ENCODE measurements at places on chromosomes 12 and 14. TPM values are rescaled to one million over a fixed set of nuclear protein-coding genes. Genes with fewer than 3 reads are reported as not detected.

DNA sequence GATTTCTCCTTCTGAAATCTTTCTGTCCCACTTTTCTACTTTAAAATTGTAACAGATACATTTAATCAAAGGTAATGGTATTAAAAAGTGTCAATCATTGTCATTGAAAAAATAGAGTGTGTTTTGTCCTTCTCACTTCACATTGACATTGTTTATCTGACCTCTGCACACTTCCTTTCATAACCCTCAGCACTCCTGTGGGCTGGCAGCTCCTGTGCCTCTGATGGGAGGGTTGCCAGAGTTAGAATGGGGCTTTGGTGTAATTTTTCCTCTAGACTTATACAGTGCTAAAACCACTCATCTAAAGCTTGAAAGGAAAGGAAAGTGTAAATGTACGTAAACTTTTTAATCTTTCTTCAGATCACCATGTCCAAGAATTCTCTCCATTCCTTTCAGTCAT, 23.7 kb downstream of the KCNA1 start:
- H3K4me3 ChIP-seq, result no peak overlapping the region
- H3K36me3 ChIP-seq, result no peaks in the 10 kb centered on the region
- no peaks in the 10 kb centered on the region for H3K4me1 ChIP-seq
- H3K27me3 ChIP-seq, result no peaks in the 10 kb centered on the region

GRCh38 chr12:102682366-102683289, 202.3 kb upstream of the IGF1 start:
- H3K27me3 ChIP-seq, result no peaks in the 10 kb centered on the region
- H3K27ac ChIP-seq, result no peak overlapping the region
- H3K4me1 ChIP-seq, result no peaks in the 10 kb centered on the region
- H3K4me3 ChIP-seq, result no peak overlapping the region
- no peaks in the 10 kb centered on the region for H3K36me3 ChIP-seq
- DNase-seq, result no peak

DNA sequence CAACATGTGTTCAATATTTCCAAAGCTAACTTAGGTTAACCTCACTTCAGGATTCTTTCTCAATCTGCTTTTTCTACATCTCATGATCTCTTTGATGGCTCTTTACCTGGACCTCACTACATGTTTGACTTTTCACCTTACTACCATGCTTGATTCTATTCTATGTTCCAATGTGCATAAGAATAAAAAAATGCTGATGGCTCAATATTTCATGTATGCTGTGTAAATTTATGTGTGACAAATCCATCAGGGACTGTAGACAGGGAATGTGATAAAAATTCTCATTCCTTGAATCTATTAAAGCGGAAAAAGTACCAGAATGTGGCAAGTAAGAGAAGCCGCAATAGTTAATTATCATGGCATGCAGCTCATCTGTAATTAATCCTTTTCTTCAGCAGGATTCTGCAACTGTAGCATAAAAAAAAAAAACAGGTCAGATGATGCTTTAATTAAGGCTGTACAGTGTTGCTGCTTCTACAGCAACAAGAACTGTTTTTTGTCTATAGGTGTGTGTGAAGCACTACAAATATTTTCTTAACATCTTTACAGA, 276.9 kb upstream of the PRKD1 start:
- H3K4me3 ChIP-seq, result no peak overlapping the region
- H3K4me1 ChIP-seq, result no peaks in the 10 kb centered on the region

DNA sequence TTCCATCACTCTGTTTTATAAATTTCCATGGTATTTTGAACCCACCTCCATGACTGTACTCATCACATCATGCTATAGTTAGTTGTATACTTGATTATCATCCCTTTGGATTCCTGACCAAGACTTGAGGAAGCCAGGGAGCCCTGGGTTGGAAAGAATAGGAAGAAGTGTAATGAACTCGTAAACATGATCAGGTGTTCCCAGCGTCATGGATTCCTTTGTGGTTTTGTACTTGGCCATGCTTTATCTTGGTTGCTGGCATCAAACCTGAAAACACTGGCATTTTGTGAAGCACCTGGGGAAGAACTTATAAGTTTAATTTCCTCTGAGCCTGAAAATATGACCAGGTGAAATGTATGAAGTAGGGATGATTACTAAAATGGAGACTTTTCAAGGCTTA, 76.4 kb downstream of the CHST11 start:
- no peaks in the 10 kb centered on the region for H3K27me3 ChIP-seq
- H3K27ac ChIP-seq, result no peak overlapping the region
- H3K4me1 ChIP-seq, result no peaks in the 10 kb centered on the region

- DNase-seq, result no peak
- H3K4me3 ChIP-seq, result no peak overlapping the region
- no peaks in the 10 kb centered on the region for H3K27me3 ChIP-seq
Observed at GRCh38 chr12:51890511-51891171, 2.7 kb downstream of the ANKRD33 start.

GRCh38 chr14:85519661-85520305, 10.2 kb upstream of the FLRT2 start:
- no peaks in the 10 kb centered on the region for H3K4me1 ChIP-seq
- no peak overlapping the region for H3K4me3 ChIP-seq
- no peak overlapping the region for H3K27ac ChIP-seq
- no peaks in the 10 kb centered on the region for H3K27me3 ChIP-seq

- no peaks in the 10 kb centered on the region for H3K36me3 ChIP-seq
- no peaks in the 10 kb centered on the region for H3K27me3 ChIP-seq
- no peak overlapping the region for H3K27ac ChIP-seq
Observed at GRCh38 chr12:16218934-16219751, 58.3 kb downstream of the SLC15A5 start.

DNA sequence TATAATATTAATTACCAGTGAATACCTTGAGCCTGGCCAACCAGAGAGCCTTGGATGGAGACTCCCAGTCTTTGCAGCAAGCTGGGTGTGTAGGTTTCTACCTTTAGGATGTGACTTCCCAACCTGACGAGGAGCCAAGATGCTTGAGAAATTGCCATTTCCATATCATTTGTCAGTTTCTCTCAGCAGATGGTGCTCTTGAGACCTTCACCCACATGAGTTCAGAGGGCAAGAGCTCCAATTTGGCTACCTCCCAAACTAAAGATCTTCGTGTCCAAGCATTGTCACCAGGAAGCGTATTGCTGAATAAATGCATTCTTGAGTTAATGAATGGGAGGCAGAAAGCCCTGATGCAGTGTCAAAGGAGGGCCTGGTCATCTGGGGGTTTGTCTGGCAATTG, 106.4 kb upstream of the TBX5 start:
- no peak overlapping the region for H3K27ac ChIP-seq
- H3K27me3 ChIP-seq, result no peaks in the 10 kb centered on the region
- H3K4me3 ChIP-seq, result no peak overlapping the region
- DNase-seq, result no peak
- no peaks in the 10 kb centered on the region for H3K36me3 ChIP-seq
- H3K4me1 ChIP-seq, result no peaks in the 10 kb centered on the region

DNA sequence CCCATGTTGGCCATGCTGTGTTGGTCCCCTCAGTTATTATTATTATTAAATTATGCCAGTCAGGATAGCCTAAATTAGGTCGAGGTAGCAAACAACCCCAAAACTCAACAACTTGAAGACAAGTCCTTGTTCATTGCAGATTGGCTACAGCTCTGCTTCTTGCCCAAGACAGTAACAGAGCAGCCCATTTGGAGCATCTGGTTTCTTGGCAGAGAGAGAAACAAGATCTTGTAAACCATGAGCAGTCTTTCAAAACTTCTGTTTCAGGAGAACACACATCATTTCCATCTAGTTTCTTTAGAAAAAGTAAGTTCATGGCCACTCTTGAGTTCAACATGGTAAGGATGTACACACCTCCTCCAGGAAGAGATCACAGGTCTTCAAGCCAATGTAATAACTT, 52.3 kb downstream of the E2F7 start:
- H3K27ac ChIP-seq, result no peak overlapping the region
- no peak overlapping the region for H3K4me3 ChIP-seq
- DNase-seq, result no peak
- no peaks in the 10 kb centered on the region for H3K36me3 ChIP-seq
- no peaks in the 10 kb centered on the region for H3K27me3 ChIP-seq
- H3K4me1 ChIP-seq, result no peaks in the 10 kb centered on the region

GRCh38 chr12:50934371-50934851, 17.9 kb upstream of the HIGD1C start:
- peaks cover 4% of the 10 kb centered on the region for H3K4me1 ChIP-seq
- no peaks in the 10 kb centered on the region for H3K36me3 ChIP-seq
- H3K27me3 ChIP-seq, result no peaks in the 10 kb centered on the region
- no peak for DNase-seq

DNA sequence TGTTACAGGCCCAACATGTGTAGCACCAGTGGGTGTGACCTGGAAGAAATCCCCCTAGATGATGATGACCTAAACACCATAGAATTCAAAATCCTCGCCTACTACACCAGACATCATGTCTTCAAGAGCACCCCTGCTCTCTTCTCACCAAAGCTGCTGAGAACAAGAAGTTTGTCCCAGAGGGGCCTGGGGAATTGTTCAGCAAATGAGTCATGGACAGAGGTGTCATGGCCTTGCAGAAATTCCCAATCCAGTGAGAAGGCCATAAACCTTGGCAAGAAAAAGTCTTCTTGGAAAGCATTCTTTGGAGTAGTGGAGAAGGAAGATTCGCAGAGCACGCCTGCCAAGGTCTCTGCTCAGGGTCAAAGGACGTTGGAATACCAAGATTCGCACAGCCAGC, 8.6 kb downstream of the BCL2L14 start:
- no peaks in the 10 kb centered on the region for H3K36me3 ChIP-seq
- H3K27ac ChIP-seq, result no peak overlapping the region
- H3K4me1 ChIP-seq, result no peaks in the 10 kb centered on the region
- no peaks in the 10 kb centered on the region for H3K27me3 ChIP-seq
- no peak for DNase-seq

DNA sequence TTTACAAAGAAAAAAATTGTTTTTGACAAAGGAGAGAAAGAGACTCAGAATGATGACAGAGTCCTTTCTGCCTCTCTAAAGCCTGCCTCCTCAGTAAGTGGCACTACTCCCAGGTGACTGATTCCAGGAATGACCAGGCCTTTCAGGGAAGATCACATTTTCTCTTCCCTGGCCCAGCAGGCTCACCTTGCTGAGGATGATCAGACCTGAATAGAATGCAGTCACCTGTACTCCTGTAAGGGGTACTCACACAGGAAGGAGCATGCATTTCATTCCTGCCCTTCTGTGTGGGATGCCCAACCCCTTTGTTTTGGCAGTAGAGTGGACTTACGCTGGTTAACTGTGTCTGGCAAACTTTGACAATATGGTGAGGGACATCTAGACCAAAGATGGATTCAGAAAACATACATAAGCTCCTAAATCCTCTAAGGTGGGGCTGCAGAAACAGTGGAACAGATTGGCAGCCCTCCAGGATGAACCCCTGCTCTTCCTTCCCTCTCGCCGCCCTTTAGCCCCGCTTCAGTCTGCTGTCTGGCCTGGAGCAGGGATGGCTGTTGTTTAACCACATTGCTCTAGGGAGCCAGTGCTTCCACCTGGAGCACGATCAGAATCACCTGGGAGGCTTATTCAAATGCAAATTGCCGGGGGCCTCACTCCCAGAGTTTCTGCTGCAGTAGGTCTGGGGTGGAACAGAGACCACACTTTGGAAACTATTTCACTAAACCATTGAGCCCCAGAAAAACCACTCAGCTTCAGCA, 29.8 kb downstream of the ERG28 start:
- H3K4me1 ChIP-seq, result no peaks in the 10 kb centered on the region
- H3K27me3 ChIP-seq, result no peaks in the 10 kb centered on the region
- H3K27ac ChIP-seq, result no peak overlapping the region
- no peak for DNase-seq
- H3K36me3 ChIP-seq, result no peaks in the 10 kb centered on the region

- no peaks in the 10 kb centered on the region for H3K36me3 ChIP-seq
- H3K4me3 ChIP-seq, result no peak overlapping the region
- no peaks in the 10 kb centered on the region for H3K4me1 ChIP-seq
- peak; percentile 44 for DNase-seq
- no peaks in the 10 kb centered on the region for H3K27me3 ChIP-seq
Observed at GRCh38 chr14:96225745-96226151, 21.1 kb downstream of the BDKRB2 start.

DNA sequence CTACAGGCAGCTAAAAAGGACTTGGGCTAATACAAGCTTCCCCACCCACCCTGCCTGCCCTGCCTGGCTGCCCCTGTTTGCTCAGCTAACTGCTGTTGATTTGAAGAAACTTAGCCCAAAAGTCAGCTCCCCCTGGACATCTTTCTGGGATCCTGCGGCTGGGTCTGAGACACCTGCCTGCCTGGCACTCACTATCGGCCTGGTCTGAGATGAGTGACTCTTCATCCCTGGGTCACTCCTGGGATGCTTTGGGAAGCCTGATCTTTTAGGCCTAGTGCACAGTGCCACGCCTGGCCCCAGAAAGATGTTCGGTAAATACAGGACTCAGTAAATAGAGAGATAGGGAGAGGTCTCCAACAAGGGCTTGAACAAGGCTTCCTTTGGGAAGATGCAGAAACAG, 211.3 kb upstream of the DIO3 start:
- no peak overlapping the region for H3K4me3 ChIP-seq
- no peaks in the 10 kb centered on the region for H3K4me1 ChIP-seq
- peak overlapping the region; percentile 59 for H3K27ac ChIP-seq
- H3K36me3 ChIP-seq, result no peaks in the 10 kb centered on the region

GRCh38 chr12:14408208-14408607, 42.7 kb downstream of the ATF7IP start:
- peaks cover 5% of the 10 kb centered on the region for H3K4me1 ChIP-seq
- H3K4me3 ChIP-seq, result no peak overlapping the region
- no peak for DNase-seq
- H3K27me3 ChIP-seq, result no peaks in the 10 kb centered on the region
- no peaks in the 10 kb centered on the region for H3K36me3 ChIP-seq

- no peak overlapping the region for H3K27ac ChIP-seq
- no peaks in the 10 kb centered on the region for H3K27me3 ChIP-seq
- no peak overlapping the region for H3K4me3 ChIP-seq
- no peaks in the 10 kb centered on the region for H3K36me3 ChIP-seq
- no peak for DNase-seq
Observed at GRCh38 chr12:100493396-100494012, 19.8 kb downstream of the NR1H4 start.

DNA sequence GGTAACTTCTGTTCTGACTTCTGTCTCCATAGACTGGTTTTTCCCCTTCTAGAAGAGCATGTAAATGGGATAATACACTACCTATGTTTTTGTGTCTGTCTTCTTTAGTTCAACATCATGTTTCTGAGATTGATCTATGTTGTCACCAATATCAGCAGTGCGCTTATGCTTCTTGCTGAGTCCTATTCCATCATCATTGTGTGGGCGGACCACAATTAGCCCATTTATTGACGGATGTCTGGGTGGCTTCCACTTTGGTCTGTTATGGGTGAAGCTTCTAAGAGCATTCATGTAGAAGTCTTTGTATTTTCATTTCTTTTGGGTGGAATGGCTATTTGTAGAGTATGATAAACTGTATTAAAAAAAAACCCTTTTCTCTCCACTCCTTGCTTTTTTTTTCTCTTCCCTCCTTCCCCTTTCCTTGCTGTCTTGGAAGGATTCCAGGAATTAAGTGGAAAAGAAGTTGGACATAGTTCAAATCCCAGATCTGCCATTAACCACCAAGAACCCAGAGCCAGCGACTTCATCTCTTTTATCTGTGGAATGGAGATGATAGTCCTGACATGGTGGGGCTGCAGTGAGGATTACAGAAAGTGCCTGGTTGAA, 7.0 kb upstream of the SERPINA1 start:
- H3K4me1 ChIP-seq, result no peaks in the 10 kb centered on the region
- H3K27ac ChIP-seq, result no peak overlapping the region
- H3K4me3 ChIP-seq, result no peak overlapping the region
- H3K36me3 ChIP-seq, result no peaks in the 10 kb centered on the region

Gene ZBTB42
- total RNA-seq, result under 0.01 TPM

Gene IFNG-AS1
- total RNA-seq, result not detected

Gene NRIP2
- 4.5 TPM for total RNA-seq

All from uterus (tissue), 4 donors.